ENCODE measurements at places on chromosomes 3 and 15.

DNA sequence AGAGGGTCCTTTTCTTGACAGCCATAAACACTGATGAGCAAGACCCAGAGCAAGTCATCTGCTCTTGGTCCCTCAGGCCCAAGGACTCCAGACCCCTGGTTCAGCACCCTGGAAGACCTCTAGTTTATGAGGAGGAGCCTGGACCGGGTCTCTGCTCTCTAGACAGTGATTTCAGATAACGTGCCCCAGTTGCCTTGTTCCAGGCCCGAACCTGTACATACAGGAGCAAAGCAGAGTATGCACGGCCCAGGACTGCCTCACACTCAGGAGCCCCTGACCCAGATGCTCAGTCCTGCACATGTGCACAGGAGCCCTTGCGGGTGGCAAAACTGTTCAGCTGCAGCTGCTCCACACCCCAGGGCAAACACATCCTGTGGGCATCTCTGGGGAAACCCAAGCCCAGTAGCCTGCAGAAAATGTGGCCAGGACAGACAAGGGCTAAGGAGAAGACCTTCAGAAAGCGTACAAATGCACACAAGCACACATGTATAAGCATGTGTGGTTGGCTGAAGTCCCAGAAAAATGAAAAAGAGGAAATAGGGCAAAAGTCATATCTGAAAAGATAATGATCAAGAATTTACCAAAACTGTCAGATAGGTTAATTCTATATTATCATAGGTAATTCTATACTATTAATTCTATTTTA is 59.9 kb upstream of the CORO2B start:
- DNase-seq, result no peak

DNA sequence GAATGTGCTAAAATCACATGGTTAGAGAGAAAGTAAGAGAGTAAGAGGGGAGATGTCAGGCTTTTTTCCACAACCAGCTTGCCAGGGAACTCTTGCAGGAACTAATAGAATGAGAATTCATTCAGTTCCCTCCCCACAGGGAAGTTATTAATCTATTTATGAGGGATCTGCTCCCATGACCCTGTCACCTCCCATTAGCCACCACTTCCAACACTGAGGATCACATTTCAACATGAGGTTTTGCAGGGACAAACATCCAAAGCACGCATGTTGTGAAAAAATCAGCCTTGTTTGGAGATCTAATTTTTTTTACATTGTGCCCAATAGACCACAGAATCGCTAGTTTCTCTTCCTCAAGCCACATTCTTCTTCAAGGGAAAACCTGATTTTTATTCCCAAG is 904.0 kb downstream of the TBL1XR1 start:
- no peak for DNase-seq

- peak; percentile 8 for DNase-seq
Measured at GRCh38 chr3:23776352-23776891, 29.3 kb upstream of the UBE2E1 start.

- DNase-seq, result no peak
Measured at GRCh38 chr15:65929573-65929972, 60.3 kb downstream of the RAB11A start.

DNA sequence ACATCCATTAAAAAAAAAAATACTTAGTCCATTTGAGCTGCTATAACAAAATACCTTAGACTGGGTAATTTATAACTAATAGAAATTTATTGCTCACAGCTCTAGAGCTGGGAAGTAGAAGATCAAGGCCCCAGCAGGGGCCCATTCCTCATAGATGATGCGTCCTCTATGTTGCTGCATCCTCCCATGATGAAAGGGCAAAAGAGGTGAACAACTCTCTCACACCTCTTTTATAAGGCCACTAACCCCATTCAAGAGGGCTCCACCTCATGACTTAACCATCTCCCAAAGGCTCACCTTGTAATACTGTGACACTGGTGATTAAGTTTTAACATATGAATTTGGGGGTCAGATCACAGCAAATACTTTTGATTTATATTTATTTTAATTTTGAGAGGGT is 3.0 kb upstream of the TLNRD1 start:
- DNase-seq, result no peak

- no peak for DNase-seq
Measured at GRCh38 chr15:36136049-36136448, 443.4 kb upstream of the CDIN1 start.

Data from cerebellar nuclear complex (tissue), 1 donor.